ENCODE measurements at places on chromosomes 11 and 22.

DNA sequence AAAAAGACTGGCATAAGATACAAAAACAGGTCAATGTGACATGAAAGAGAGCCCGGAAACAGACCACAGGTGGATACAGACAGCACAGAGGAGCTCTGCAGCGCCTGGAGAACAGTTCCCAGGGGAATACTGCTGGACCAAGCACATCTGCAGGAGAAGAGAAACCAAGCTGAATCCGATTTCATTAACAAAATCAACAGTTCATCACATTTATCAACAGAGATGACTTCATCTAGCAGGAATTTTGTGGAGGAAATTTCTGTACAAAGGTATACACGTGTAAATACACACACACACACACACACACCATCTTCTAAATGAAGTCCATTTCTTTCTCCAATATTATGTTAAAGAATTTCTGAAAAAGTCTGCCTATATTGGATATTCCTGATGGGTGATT, 17.1 kb downstream of the YPEL1 start:
- DNase-seq: no peak

GRCh38 chr11:63841554-63841953, 2.6 kb downstream of the MARK2 start:
- no peak for DNase-seq

GRCh38 chr22:37990301-37990700, 5.9 kb upstream of the SOX10 start:
- DNase-seq: no peak

- no peak for DNase-seq
These were observed 104.2 kb downstream of the WT1 start for GRCh38 chr11:32331098-32331497.

- DNase-seq: no peak
These were observed 982.2 kb downstream of the BRD1 start for GRCh38 chr22:48845356-48845936.

GRCh38 chr11:44878711-44879110, 72.0 kb downstream of the TP53I11 start:
- no peak for DNase-seq

DNA sequence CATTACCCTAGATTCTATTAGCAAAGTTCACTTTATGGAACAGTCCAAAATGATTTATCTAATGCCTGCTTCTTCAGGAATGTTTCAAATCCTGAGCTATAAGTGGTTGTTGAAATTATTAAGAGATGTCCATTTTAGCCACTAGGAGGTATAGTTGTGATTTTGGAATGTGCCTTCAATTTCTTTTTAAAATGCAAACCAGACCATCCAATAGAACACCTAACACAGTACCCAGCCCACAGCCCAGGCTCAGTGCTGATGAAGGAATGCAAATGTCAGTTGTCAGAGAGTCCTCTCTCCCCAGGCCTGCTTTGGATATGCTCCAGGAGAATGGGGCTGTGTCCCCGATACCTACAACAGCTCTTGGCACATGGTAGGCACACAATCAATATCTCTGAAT, 85.8 kb upstream of the E2F8 start:
- DNase-seq: no peak

DNA sequence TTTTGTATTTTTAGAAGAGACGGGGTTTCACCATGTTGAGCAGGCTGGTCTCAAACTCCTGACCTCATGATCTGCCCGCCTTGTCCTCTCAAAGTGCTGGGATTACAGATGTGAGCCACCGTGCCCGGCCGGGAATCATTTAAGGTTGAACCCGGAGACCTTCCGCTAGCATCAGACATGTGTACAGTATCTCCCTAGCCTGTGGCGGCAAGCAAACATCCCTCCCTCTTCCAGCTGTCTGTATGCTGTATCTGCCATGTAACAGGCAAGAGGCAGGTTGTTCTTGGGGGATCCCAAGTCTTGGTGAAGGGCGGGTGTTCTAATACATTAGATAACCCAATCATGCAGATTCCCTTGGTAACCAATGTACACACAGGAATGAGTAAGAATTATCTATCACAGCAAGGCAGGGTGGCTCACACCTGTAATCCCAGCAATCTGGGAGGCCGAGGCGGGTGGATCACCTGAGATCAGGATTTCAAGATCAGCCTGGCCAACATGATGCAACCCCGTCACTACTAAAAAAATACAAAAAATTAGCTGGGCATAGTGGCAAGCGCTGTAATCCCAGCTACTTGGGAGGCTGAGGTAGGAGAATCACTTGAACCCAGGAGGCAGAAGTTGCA, 58.1 kb upstream of the RBFOX2 start:
- no peak for DNase-seq

DNA sequence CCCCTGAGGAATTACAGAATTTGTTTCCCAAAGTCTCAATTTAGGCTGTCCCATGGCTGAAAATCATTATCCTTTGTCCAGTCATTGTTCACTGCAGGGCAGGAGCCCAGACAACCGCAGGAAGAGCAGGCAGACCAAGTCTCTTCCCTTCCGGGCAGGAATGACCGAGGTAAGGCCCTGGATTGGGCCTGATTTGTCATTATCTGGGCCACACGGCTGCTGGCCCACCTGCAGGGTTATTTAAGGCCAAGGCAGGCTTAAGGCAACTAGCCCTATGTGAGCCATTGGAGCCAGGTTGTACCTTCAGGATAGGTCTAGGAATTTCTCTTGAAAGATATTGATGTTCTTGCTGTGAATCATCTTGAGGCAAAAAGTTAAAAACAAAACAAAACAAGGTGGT, 9.7 kb upstream of the IL10RA start:
- DNase-seq: no peak

DNA sequence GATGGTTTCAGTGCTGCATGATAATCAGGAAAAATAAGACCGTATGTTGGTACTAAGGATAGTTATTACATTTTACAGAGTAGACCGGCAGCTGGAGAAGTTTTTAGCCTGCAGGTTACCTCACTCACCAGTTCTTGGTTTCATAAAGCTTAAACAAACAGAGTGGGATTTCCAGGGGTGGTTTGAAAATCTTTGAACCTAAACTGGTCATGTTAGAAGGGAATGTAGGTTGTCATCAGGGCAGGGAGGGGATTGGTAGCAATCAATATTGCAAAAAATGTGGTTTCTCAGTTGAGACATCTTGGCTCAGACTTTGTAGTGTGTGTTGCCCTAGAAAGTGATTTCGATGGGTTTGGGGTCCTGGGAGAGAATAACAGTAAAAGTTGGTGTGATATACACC, 17.5 kb downstream of the EXT2 start:
- DNase-seq: no peak

DNA sequence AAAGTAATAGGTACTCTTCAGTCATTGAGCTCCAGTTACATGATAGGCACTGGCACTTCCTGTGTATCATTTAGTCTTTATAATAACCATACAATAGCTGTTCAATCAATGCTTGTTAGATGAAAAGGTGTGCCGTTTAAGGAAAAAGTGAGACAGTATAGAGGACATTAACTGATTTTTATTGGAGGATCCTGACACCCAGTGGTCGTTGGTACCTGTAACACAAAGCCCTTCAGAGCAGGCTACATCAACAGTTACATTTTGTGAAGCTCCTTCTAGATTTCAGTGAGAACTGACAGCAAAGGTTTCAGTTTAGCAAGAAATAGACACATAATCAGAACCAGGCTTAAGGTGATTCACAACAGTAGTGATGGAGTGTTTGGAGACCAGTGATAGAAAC, 44.2 kb downstream of the CCDC81 start:
- no peak for DNase-seq

DNA sequence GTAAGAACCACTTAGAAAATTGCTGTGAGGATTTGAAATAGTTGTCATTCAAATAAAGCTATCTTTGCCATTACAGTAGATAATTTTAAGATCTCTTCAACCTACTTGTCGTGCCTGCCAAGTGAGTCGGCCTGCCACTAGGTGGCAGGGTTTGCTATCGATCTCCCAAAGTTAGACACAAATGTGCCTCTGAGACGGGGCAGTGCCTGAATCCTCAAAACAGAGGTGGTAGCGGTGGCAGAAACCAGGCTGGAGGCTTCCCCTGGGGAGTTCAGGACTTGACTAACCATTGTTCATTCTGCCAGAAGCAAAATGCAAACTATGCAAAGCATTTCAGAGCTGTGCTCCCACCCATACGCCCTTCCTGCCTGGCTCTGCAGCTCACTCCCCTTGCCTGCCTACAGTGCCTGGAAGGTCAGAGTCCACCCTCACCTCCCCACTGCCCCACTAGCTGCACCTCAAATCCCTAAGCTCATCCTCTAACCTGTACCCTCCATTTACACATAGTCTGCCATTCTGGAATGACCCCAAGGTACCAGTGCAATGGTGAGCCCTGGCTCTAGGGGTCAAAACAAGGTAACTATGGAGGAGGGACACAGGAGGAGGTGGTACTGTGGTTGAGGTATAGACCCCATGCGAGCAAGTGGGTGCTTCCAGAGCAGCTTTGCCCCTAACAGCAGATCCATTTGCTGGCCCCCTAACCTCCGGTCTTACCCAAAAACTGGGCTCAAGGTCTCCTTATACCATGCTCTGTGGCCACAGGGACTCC, 82.1 kb downstream of the C11orf58 start:
- peak; percentile 54 for DNase-seq

- no peak for DNase-seq
These were observed 637 bp upstream of the ZBTB16 start for GRCh38 chr11:114058871-114059277.

- peak; percentile 57 for DNase-seq
These were observed 51.4 kb upstream of the ACAT1 start for GRCh38 chr11:108069947-108070346.

DNA sequence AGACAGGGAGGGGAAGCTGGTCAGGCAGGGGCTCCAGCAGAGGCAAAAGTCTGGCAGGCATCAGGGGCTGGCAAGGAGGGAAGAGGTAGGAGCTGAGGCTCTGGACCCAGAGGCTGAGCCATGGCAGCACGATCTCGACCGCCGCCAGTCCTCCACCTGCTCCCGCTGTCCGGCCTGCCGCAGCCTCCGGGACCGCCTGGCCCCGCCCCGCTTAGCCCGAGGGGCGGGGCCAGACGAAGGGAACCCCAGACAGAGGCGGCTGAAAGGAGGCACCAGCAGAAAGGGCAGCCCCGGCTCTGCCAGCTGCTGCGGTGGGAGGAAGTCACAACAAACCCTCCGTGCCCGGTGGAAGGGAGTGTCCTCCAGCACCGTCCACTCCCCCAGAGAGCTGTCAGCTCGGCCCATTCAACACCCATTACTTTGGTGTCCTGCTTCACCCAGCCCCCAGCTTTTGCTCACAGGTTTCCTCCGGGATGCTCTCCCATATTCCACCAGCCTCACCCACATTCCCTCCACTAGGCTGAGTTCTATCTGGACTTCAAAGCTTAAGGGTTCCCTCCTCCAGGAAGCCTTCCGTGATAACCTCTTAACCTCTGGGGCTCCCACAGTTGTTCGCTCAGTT, at the start of gene MFNG:
Gene MFNG, minus strand, starts transcription at position 161 of the 622 bp plus-strand sequence. CDS start 207 bp downstream, outside the sequence.
- peak; percentile 85 for DNase-seq

DNA sequence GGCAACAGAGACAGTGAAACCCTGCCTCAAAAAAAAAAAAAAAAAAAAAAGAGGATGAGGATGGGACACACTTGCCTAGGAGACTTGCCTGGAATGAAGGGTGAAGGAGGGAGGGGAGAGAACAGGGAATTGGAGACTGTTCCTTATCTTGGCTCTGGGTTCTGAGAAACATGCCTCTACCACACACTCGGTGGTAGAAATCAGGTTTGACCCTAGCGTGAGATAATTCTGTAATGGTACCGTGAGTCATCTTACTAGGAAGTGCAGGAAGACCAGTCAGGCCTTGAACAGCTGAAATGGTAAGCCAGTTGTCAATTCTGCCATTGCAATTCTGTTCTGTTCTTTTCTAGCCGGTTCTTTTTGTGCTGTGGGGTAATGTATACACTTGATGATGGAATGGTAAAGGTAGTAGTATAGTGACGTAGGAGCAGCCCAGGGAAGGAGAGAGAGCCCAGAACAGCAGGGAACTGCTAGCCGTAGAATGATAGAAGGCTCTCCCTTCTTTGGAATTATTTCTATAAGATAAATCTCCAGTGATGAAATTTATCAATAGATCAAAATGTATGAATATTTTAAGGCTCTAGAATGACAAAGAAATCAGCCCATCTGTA, 3.9 kb upstream of the AMBRA1 start:
- no peak for DNase-seq

GRCh38 chr22:44940130-44940529, 69.7 kb downstream of the PHF21B start:
- no peak for DNase-seq

- no peak for DNase-seq
These were observed 11.4 kb upstream of the ARHGEF17 start for GRCh38 chr11:73296501-73297230.

GRCh38 chr11:111833524-111833923, 37.9 kb downstream of the ALG9 start:
- DNase-seq: no peak

DNA sequence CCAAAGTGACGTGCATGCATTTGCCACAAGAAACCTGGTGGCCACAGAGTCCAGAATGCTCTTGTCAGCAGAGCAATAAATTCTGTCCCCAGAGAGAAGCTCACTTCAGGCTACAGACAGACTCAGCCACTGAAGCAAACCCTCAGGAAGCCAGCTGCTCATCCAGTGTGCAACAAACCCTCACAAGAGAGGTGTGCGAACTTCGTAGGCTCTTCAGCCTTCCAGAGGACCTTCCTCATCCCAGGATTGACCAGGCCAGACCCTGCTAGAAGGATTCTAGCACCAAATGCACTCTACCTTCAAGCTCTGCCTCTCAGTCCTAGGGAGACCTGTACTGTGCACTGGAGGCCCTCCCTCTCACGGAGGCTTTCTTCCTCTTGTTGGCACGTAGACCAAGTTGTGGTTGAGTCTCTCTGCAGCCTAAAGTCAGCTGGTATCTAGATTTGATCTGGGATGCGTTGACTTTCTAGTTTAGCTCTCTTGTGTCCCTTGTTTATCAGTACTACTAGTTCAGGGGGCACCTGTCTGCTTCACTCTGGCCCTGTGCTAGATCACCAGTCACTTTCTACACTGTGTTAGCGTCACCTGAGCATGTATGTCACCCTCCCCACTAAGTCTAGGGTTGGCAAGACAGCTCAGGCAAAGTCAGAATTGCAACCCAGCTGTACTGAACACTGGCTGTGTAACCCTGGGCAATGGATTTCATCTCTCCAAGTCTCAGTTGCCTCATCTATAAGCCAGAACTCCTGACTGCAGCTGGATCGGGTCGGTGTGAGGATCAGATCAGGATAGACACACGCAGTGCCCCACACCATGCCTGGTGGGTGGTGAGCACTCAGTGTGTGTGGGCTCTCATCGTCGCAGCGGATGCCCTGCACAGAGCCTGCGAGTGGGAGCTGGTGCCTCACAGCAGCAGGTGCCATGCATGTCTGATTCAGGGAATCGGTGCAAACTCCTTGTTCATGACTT, 22.1 kb upstream of the TMPRSS13 start:
- peak; percentile 25 for DNase-seq

GRCh38 chr11:130029137-130029536, 26.5 kb upstream of the PRDM10 start:
- no peak for DNase-seq

DNA sequence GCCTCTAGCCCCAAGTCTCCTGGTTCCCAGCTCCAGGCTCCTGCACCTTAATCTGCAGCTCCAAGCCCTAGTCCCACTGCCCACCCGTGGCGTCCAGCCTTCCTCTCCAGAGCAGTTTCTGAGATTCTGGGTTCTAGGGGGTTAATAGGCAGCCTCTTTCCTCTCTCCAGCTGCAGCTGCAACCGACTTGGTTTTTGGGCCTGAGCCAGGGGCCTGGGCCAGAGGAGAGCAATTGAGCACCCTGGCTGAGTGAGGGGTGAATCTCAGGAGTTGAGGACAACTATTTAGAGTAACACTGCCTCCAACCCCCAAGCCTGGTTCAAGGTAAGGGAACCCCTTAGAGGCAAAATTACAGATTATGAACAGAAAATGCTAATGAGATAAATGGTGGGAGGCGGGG, 9.0 kb upstream of the CHRM1 start:
- DNase-seq: no peak
